ENCODE measurements at places on chromosomes 11 and 22. TPM values are rescaled to one million over a fixed set of nuclear protein-coding genes. Genes with fewer than 3 reads are reported as not detected.
A peak's percentile ranks its signal among the peaks of the same experiment; 100 is the strongest.

Gene B4GALNT4
- total RNA-seq: not detected

Gene OR4C11
- not detected for total RNA-seq

Gene FAM227A
- 0.47 TPM for total RNA-seq

Gene RIMBP3B
- 0.53 TPM for total RNA-seq

Gene RAG2
- total RNA-seq: 0.10 TPM

Gene ANO3
- total RNA-seq: 0.12 TPM

DNA sequence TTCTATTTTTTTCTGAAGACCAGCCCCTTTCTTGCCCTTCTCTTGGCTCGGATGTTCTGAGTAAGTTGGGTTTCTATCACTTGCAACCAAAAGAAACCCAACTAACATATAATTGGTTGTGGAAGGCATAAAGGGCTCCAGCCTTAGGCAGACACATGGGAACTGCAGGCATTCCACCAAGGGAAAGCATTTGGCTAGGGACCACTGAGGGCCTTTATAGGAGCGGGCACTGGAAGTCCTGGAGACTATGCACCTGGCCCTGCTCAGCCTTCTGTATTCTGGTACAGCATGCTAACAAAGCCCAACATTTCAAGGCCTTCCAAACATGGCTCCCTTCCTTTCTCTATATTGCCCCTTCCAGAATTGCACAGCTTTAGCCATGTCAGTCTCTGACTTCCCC, 17.6 kb upstream of the LMO1 start:
- DNase-seq: no peak

DNA sequence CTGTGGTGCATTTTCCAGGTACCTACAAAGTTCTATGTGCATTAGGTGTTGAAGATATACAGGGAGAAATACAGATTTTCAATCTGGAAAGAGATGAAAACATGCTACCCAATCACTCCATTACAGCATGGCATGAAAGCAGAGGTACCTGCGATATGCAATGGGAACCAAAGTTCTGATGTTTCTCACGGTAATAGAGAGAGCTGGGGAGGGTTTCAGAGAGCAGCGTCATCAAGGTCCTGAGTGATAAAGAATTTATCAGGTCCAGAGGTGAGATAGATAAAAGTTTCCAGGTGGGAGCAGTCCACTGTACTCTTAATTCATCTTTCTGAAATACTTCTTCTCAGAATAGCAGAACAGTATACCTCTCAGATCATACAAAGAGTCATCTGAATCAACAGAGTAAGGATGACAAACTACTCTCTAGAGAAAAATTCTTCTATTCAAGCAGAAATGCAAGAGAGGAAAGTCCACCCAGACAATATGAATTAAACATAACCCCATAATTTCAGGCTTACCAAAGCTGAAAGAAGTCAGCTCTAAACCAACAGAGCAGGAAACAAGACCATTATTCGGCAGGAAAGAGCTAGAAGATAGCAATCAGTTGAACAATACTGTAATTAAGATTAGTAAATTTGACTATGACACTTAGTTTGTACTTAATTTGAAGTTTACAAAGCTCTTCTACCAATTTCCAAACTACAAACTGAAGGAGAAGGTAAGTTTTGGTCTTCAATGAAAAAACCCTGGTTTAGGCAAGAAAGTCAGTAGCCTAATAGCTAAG, 12.8 kb downstream of the CTSC start:
- DNase-seq: no peak

GRCh38 chr22:30490399-30490798, 15.1 kb downstream of the SEC14L4 start:
- no peak for DNase-seq

DNA sequence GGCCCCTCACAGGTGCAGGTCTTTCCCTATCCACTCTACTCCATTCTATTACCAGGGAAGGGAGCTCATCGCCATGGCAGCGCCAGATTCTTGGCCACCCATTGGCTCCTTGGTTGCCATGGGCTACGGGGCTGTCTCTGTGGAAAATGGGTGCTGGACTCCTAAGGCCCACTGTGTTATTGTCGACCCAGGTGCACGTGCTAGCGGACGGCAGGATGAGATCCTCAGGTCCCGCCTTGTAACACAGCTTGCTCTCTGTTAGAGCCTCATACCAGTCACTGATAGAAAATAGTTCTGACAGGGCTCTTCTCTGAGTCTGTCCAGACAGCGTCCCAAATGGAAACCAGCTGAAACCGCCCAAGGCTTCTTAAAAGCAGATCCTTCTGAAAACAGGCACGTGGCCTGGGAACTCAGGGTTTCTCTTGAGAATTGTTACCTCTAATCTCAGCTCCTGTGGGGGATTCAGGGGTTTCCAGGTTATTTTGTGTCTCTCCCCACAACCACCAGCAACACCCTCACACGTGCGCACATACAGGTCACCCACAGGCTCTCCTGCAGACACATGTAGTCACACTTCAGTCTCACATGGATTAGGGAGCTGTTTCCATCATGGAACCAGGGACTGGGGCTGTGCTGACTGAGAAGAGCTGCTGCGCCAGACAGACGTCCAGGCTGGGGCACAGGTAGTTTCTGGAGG, 1.5 kb downstream of the TUB start:
- DNase-seq: no peak

DNA sequence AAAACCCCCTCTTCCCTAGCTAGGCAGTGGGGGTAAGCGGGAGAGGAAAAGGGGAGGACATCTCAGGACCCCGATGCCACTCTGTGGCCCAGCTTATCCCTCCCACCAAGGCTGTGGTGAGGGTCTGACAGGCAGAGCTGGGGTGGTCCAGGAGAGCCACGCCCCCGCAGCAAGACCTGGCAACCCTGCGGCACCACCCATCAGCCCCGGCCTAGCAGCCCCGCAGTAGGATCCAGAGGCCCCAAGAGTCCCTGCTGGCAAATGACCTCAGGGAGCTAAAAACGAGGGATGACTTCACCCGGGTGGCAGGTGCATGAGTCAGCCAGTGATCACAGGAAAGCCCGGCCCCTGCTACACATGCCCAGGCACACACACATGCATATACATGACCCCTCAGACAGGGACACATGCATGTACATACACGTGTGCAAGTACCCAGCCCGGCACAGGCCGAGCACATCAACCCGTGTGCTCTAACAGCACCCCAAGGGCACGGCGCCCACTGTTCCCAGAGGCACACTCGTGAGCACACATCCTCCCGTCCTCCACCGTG, 32.3 kb downstream of the ARVCF start:
- DNase-seq: peak; percentile 78

DNA sequence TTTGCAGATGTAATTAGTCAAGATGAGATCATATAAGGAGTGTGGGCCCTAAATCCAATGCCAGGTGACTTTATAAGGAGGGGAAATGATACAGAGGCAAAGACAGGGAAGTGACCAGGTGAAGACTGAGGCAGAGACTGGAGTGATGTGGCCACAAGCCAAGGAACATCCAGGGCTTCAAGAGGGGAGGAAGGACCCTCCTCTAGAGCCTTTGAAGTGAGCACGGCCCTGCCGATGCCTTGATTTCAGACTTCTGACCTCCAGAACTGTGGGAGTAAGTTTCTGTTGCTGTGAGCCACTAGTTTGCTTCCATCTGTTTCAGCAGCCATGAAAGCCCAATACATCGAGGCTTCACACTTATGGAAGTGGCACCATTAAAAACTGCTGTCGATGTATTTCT, 78.7 kb downstream of the SHANK2 start:
- DNase-seq: no peak

GRCh38 chr11:10409207-10409661, 45.8 kb upstream of the AMPD3 start:
- DNase-seq: no peak

DNA sequence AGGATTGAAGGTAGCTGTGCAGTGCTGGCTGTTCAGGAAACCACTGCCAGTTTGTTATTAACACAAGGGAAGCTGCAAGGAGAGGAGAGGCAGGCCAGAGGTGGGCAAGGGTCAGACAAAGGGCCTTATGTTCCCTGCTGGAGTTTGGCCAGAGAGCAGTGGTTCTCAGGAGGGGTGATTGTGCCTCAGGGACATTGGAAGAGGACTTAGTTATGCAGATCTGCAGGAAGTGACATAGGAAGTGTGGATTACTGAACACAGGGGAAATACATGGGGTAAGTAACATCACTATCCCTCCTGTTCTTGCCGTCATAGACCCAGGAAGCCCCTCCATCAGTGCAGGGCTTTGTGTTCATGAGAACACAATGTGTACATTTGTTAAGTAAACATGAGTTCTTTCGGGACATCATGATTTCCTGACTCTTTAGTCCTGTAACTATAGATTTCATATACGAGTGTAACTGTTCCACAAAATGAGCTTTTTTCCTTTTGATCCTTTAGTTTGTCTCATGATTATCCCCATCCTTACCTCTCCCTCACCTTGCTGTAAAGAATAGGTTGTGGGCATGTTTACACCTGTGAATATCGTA, 5.9 kb downstream of the SRRD start:
- DNase-seq: peak; percentile 36

DNA sequence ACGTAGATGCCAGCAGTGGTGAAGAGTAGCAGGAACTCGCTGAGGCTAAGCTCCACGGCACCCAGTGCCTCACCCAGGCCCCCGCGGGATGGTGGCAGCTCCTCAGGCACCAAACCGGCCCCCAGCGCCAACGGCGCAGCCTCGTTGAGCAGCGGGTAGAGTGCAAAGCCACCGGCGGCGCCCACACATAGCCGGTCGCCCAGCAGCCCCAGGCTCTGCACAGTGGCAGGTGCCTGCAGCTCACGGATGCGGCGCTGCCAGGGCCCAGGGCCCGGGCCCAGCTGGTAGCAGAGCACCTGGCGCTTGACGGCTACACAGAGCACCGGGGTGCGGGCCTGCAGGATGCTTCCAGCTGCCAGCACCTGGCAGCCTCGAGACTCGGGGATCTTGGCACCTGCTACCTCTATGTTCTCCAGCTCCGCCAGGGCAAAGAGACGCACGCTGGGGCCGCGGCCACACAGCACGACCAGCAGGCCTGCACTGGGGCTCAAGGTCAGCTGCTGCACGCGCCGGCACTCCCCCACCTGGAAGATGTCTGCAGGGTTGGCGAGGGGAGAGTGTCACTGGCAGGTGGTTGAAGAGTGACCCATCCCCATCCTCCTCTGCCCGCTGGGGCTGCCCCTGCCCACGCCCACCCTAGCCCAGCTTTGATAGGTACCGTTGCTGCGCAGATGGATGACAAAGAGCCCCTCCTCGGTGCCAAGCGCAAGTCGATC, 14.8 kb downstream of the CDC42BPG start:
- DNase-seq: no peak

DNA sequence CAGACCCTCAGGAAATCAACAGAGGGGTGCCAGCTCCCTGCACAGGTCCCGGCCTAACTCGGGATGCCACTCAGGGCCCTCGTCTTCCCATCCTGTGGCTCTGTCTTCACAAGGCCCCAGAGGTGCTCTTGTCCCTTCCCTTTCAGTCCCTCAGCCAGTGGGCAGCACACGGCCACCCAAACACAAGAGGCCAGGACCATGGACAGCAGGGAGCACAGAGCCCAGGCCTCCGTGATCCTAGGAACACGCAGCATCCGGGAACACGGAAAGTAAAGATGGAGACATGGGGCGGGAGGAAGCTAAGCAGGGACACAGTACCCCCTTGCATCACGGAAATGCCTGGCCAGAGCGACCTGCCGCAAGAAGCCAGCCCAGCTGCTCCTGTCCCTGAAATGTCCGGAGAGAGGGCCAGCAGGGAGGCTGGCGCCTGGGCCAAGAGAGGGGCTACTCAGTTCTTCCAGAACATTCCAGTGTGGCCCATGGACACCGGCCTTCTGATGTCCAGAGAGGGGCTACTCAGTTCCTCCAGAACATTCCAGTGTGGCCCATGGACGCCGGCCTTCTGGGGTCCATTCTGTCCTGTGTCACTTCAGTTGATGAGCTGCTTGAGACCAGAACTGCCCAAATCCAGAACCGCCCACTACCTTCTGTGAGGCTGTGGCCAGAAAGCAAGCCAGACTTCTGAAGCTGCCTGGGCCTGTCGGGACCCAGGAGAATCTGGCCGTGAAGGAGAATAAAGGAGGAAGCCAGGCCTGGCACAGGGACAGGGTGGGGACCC, 274.0 kb downstream of the BRD1 start:
- peak; percentile 42 for DNase-seq

- DNase-seq: no peak
Measured at GRCh38 chr11:115201111-115201792, 303.0 kb downstream of the CADM1 start.

DNA sequence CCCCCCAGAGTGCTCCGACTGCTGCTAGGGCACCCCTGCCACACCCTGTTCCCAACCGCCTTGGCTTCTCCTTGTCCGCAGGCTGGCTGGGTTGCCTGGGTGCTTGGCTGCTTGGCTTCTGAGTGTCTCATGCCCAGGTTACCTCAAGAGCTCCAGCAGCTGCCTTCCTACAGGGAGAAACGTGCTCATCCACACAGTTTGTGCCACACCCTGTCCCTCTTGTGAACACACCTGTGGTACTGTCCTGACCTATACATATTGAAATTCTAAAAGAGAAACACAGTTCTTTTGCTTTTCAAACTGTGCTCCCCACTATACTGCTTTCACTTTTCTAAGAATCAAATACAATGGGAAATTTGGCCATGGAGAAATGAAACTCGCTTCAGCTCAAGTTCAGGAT, 191.4 kb downstream of the DBX1 start:
- DNase-seq: no peak

DNA sequence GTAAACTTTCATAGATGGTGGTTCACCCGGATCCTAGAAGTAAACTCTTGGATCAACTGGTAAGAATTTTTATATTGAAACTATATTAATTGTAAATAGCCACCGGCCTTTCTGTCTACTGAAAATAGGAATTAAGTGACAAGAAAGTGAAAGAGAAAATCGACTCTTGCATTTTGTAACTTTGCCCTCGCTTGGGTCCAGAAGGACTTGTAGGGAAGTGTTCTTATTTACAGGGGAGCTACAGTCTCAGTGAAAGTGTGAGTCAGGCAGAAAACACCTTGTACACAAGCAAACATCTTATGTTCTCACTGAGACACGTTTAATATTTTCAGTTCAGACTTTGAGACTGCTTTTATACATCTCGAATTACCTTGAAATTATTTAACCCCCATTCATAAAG, 238.9 kb downstream of the BLID start:
- no peak for DNase-seq

DNA sequence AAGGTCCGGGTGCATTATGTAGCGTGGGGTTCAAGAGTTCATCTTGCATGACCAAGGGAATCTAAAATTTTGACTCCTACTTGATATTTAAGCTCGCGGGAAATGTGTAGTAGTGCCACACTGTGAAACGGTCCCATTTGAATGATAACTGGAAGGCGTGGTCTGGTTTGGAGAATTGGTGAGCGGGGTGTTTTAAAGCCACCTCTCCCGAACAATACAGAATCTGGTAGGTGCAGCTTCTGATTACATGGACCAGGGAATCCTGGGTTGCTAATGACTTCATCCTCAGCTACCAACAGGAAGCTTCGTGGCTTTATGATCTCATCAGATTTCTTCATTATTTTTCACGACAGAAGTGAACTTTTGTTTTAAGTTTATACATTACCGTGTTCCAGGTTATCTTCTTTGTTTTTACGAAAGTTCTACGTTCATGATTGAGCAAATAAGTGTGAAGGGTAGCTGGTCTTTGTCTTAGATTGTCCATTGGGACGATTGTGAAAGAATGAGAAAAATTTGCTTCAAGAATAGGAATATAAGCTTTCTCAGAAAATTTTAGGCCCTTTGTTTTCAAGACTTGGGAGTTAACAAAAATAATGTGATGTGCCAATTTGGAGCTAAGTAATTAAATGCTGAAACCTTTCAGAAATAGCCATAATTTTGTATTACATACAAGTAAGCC, 1.7 kb downstream of the QSER1 start:
- DNase-seq: peak; percentile 60

Data from SJCRH30 (cell line).